ENCODE measurements at places on chromosomes 1 and 21.

GRCh38 chr1:153881751-153882150 lies 41.0 kb downstream of the GATAD2B start:
- DNase-seq = peak; percentile 57

GRCh38 chr1:37817481-37817880 lies 9.5 kb upstream of the YRDC start:
- no peak for DNase-seq

GRCh38 chr1:212648431-212648830 lies 39.9 kb downstream of the ATF3 start:
- DNase-seq = no peak

DNA sequence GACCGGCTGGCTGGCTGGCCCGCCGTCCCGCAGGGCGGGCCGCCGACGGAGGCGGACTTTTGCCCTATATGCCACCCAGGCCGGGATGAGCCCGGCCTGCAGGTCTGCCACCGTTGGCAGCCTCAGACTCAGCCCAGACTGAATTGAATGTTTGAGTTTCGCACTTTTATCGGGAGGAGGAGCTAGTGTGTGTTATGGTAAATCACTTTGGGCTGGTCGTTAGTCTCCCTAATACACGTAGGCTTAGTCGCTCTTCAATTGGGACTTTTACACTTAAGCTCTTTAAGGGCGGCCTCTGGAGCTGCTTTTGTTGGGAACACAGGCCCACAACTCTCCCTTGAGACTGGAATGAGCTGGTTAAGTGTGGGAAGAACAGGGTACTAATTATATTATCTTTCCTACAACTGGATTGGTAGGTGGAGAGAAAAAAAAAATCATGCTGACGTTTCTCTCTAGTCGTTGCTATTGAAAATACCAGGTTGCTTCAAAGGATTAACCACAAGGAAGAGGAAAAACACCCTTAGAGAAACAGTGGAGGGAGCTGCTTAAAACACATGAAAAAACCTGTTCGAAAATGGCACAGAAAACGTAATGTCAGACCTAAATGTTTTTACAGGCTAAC lies 1.4 kb upstream of the IRF2BP2 start:
- DNase-seq = peak; percentile 93

- DNase-seq = no peak
These were observed 491.1 kb upstream of the LRRC7 start for GRCh38 chr1:69076631-69077030.

Data from fibroblast of skin of right biceps (primary cell).